ENCODE measurements at places on chromosomes 7 and 10. TPM values are rescaled to one million over a fixed set of nuclear protein-coding genes. Genes with fewer than 3 reads are reported as not detected.
A peak's percentile ranks its signal among the peaks of the same experiment; 100 is the strongest.

Gene SKAP2
- total RNA-seq: 9.2 TPM

- H3K4me1 ChIP-seq: peaks cover 11% of the 10 kb centered on the region
- no peak overlapping the region for H3K27ac ChIP-seq
- no peaks in the 10 kb centered on the region for H3K36me3 ChIP-seq
- no peak for DNase-seq
These were observed 143.9 kb downstream of the JAZF1 start for GRCh38 chr7:28036696-28037095.

DNA sequence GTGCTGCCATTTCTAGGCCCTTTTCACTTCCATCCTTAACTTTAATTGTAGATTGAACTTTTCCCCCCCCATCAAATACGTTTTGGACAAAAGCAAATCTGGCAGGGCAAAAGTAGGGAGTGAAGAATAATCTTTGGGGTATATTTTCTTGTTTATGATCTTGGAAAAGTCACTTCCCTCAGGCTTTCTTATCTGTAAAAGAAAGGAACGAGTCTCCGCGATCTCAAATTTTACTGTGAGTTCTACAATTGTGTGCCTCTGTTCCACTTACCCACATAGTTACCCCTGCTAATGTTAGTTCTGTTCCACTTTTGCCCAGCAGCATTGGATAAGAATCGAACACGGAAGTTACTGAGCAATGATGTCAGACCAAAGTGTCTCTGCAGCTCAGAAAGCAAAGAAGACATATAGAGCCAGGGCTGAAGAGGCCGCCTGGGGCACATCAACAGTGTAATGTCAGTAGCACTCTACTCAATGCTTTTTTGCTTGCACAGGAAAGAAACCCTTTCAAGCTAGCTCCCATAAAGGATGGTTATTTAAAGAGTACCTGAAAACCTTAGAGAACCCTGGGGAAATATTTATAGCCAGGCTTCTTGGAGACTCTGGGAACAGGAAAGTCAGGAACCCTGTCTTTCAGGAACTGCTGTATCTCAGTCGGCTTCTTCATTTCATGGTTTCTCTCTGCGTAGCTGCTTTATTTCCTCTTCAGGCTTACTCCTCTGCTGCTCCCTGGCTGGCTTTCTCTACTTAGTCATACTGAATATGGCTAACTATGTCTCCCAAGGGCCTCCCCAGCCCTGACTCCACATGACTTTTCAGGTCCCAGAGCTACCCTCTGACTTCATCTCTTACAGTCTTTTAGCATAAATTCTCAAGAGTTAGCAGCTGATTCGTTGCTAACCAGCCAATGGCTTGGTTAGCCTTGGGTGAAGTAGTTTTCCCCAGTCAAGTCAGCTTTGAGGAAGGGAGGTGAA lies 123.7 kb upstream of the FAM3C start:
- no peaks in the 10 kb centered on the region for H3K27me3 ChIP-seq
- H3K27ac ChIP-seq: no peak overlapping the region

GRCh38 chr7:106583706-106584690 lies 77.0 kb downstream of the CCDC71L start:
- H3K27ac ChIP-seq: no peak overlapping the region
- H3K36me3 ChIP-seq: no peaks in the 10 kb centered on the region
- no peaks in the 10 kb centered on the region for H3K27me3 ChIP-seq

- no peak overlapping the region for H3K4me3 ChIP-seq
- H3K36me3 ChIP-seq: no peaks in the 10 kb centered on the region
- no peak overlapping the region for H3K27ac ChIP-seq
- DNase-seq: no peak
- H3K4me1 ChIP-seq: no peaks in the 10 kb centered on the region
These were observed 14.4 kb downstream of the RNF216 start for GRCh38 chr7:5767066-5767465.

Gene LLCFC1
- not detected for total RNA-seq

DNA sequence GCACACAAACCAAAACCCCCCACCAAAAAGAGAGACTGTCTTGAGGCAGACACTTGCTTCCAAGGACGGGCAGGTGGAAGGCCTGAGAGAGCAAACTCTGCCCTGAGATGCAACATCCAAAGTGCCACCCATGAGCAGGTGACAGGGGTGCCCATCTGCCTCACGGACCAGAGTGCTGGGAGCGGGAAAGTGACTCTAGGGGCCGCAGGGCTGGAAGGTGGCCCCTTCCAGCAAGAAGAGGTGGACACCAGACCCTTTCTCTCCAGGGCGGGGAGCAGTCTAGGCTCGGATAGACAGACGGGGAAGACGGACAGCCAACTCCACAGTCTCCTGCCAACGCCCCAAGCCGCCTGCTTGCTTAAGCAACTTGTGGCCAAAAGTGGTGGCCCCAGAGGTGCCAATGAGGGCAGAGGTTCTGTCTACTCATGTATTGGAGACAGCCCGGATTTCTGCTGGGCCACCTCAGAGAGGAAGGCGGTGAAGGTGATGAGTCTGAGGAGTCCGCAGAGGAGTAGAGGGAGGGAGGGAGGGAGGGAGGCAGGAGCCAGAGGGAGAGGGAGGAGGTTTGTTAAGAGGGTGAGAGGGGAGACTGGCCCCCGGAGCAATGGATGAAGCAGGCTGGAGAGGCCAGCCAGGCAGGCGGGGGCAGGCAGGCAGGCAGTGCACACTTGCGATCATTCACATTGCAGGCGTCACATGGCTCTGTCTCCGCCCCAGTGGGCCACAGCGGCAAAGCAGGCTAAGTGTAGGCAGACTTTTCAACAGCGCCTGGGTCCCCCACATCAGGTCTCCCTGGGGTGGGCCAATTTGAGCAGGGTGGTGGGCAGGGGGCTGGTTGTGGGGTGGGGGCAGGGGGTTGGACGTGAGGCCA lies 65.6 kb downstream of the SLC29A4 start:
- no peaks in the 10 kb centered on the region for H3K27me3 ChIP-seq
- DNase-seq: no peak
- H3K36me3 ChIP-seq: peaks cover 44% of the 10 kb centered on the region
- H3K4me1 ChIP-seq: no peaks in the 10 kb centered on the region
- no peak overlapping the region for H3K4me3 ChIP-seq
- H3K27ac ChIP-seq: no peak overlapping the region

- H3K4me1 ChIP-seq: no peaks in the 10 kb centered on the region
- no peak overlapping the region for H3K4me3 ChIP-seq
- H3K36me3 ChIP-seq: no peaks in the 10 kb centered on the region
- H3K27ac ChIP-seq: no peak overlapping the region
- no peaks in the 10 kb centered on the region for H3K27me3 ChIP-seq
These were observed 1255.7 kb upstream of the LRRTM3 start for GRCh38 chr10:65670087-65670486.

DNA sequence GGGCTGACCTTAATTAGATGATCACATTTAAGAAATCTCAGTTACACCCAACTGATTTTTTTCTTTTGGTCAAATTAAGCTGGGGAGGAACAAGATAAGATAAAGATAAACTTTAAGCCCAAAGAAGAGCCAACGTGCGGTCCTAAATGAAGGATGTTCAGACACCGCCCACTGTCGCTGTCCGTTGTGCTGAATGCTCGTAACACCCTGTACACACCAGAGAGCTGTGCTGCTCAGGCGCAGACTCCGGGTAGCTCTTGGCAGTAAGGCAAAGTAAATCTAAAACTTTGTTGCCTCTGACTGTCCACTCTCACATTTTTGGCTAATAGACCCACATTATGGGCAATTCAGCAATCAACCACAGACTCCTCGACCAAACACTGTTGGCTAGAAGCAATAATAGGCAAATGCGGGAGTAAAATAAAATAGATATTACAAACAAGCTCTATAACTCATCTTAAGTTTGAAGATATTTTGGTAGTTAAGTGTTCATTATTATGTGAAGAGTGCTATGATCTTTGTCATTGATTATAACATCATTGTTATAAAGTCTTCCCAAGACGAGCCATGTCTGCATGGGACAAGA lies 57.1 kb downstream of the PLPP4 start:
- no peaks in the 10 kb centered on the region for H3K36me3 ChIP-seq
- H3K27me3 ChIP-seq: no peaks in the 10 kb centered on the region
- no peak overlapping the region for H3K4me3 ChIP-seq
- no peak for DNase-seq

- peaks cover 16% of the 10 kb centered on the region for H3K4me1 ChIP-seq
- H3K36me3 ChIP-seq: no peaks in the 10 kb centered on the region
- no peaks in the 10 kb centered on the region for H3K27me3 ChIP-seq
- peak overlapping the region; percentile 58 for H3K4me3 ChIP-seq
- DNase-seq: no peak
- H3K27ac ChIP-seq: no peak overlapping the region
These were observed 35.3 kb upstream of the SEPHS1 start for GRCh38 chr10:13383399-13383761.

Gene COBL
- total RNA-seq: 18.7 TPM

DNA sequence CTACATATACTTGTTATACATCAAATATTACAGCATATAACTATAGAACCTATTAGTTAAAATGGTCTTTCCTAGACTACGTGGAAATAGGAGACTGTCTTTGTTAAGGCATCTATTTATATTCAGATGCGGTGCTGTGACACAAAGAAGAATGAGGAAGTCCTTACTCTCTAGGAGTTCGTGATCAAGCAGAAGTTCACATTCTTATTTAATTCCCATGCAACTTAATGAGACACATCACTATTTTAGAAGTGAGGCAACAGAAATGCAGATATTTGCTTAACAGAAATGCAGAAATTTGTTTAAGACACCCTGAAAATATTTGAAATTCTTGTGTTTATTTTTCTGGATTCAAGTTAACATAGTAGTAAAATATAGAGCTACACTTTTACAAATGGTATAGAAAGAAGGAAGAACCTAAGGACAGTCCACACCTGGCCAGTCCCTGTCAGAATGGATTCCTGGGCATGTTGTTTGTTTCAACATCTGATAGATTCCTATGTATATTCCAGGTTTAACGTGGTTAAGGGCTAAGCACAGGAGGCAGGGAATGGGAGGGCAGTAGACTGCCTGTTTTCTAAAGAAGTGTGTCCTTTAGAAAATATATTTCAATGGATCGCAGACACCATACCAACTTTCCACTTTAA lies 70.6 kb upstream of the NXPH1 start:
- H3K4me1 ChIP-seq: no peaks in the 10 kb centered on the region
- no peak overlapping the region for H3K27ac ChIP-seq
- no peak overlapping the region for H3K4me3 ChIP-seq
- DNase-seq: no peak

Gene CPN1
- total RNA-seq: 119 TPM

DNA sequence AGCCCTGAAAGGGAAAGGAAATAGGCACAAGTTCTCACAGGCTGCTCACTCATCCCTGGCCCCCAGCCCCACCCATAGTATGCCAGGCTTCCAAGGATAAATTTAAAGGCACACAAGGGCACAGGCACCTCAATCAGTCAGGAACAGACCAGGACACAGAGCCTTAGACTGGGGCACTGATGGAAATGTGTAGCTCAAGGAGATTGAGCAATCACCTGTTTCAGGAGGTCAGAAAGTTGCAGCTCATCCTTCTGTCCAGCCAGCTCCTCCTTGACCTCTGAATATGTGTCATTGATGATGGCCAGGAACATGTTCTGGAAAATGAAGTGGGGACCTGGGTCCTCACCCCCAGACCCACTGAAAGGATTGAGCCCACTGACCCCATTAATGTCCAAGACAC lies 6.6 kb upstream of the BLOC1S2 start:
- no peaks in the 10 kb centered on the region for H3K27me3 ChIP-seq
- H3K4me1 ChIP-seq: peaks cover 2% of the 10 kb centered on the region
- H3K36me3 ChIP-seq: no peaks in the 10 kb centered on the region
- H3K27ac ChIP-seq: no peak overlapping the region
- no peak for DNase-seq

DNA sequence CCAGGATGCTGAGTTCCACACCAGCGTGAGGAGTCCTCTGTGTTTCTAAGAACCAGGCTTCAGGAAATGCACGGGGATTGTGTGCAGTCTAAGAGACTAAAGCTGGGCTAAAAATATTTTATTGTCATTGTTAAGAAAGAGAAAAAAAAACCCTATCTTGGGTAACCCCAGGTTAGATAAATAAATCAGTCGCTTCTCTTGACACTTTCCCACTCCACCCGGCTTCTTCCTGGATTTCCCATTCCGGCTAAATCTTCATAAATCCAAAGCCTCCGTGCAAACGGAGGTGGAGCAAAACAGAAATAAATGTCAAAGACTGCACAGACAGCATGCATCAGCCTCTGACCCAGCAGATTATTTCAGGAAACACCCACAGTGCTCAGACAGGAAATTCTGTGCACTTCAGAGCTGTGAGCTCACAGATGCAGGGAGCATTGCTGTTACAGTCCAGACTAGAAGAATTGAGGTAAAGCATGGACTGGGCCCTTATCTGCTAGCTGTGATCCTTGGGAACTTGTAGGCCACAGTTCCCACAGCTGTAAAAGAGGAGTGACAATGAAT lies 44.8 kb upstream of the GRID1 start:
- peaks cover 13% of the 10 kb centered on the region for H3K4me1 ChIP-seq
- H3K27ac ChIP-seq: peak overlapping the region; percentile 34
- H3K4me3 ChIP-seq: no peak overlapping the region
- no peaks in the 10 kb centered on the region for H3K36me3 ChIP-seq

Gene AFAP1L2
- total RNA-seq: 1.6 TPM

DNA sequence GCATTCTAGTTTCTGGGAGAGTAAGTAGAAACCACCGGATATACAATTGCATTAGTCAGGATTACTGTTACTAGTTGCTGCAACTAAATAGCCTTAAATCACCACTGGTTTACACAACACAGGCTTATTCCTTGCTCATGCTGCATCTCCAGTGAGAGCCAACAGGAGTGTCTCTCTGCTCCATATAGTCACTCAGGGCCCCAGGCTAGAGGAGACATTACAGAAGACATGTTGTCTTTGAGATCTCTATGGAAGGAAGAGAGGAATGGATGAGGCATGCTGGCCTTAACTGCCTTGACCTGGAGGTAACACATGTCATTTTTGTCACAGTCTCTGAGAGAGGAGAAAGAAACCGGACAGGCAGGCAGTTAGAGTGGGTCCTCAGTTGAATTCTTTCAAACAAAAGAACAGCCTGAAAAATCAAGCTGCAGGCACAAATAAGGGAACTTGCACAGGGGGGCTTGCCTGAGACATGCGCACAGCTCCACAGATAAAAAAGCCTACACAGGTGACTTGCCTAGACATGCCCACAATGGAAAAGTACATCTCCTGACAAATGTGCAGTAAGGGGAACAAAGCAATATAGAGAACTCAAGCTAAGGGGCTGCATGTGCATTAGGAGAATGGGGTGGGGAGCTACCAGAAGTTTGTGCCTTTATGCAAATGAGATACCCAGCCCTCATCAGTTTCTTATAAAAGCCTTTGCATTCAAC lies 348.0 kb downstream of the TYW1 start:
- H3K27ac ChIP-seq: no peak overlapping the region
- no peaks in the 10 kb centered on the region for H3K27me3 ChIP-seq

DNA sequence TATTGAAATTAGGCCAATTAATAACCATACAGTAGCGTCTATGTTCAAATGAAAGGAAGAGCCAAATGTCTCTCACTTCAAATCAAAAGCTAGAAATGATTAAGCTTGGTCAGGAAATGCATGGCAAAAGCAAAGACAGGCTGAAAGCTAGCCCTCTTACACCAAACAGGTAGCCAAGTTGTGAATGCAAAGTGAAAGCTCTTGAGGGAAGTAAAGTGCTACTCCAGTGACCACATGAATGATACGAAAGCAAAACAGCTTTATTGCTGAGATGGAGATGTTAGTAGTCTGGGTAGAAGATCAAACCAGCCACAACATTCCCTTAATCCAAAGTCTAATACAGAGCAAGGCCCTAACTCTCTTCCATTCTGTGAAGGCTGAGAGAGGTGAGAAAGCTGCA lies 123.8 kb downstream of the TEX36 start:
- peaks cover 4% of the 10 kb centered on the region for H3K27me3 ChIP-seq
- no peak overlapping the region for H3K27ac ChIP-seq
- no peak for DNase-seq

Gene SLC26A5
- total RNA-seq: 0.09 TPM

All from liver (tissue), 10 donors.